BJ (cell line): ENCODE measurements at places on chromosomes 2 and 18.

- DNase-seq = no peak
Observed at GRCh38 chr2:125680809-125681208, 975.1 kb upstream of the GYPC start.

DNA sequence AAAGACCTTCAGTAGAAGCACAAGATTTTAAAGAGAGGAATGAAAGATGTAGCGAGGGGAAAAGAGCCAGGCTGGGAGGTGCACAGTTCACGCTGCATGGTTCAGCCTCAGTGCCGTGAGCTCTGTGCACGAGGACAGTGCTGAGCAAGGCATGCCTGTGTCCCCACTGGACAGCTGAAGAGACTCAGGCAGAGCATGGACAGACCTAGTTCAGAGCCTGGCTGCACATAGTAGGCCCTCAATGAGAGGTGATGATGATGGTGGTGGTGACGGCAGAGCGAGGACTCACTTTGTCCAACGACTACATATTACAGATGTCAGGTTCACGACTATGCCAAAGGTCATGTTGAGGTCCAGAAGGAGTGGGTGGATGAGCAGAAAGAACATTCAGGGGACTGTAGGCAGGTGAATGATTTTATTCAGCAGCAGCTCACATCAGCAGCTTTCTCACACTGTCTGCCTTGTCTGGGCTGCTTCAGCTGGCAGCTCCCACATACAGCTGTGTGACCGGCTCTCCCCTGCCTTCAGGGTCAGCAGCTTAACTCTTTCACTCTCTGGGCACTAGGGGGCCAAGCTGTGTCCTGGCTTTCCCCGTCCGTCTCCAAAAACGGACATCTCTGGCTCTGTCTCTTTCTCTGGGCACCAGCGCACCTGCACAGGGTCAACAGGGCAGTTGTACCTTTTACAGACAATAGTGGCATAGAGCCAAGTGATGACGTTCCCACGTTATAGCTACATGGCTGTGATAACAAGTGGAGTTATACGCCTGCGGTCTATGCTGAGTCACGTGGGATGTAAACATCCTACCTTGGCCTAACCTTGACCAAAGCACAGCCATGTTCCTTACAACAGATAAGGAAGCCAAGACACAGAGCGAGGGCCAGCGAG is 128.8 kb upstream of the MSH6 start:
- no peak for DNase-seq

- no peak for DNase-seq
Observed at GRCh38 chr2:21812766-21813165, 689.0 kb downstream of the TDRD15 start.

- DNase-seq = no peak
Observed at GRCh38 chr2:170163411-170164065, 14.4 kb upstream of the MYO3B start.

GRCh38 chr2:12313445-12314126 is 403.1 kb upstream of the TRIB2 start:
- no peak for DNase-seq

GRCh38 chr18:56861244-56861643 is 210.1 kb downstream of the WDR7 start:
- DNase-seq = no peak

GRCh38 chr2:143698888-143699570 is 569.8 kb downstream of the ARHGAP15 start:
- DNase-seq = no peak

- peak; percentile 16 for DNase-seq
Observed at GRCh38 chr2:238789317-238789806, 58.5 kb upstream of the TWIST2 start.

- no peak for DNase-seq
Observed at GRCh38 chr2:191908874-191909273, 62.0 kb upstream of the CAVIN2 start.

DNA sequence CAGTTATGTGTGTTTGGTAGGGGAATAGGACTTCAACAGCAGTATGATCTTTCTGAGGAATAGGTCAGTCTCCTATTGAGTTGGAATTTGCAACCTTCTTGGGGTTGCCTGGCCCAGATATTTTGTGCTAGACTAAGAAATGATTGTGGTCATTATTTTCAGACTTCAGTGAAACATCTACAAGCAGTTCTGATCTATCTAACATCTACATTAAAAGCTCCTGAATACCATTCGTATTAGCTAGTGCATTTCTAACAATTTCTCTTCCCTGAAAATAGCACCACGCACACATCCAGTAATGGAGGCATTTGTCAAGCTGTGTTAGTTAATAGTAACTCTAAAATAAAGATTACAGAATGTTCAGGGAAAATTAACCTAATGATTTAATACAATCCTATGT is 179.3 kb downstream of the FIGN start:
- peak; percentile 49 for DNase-seq

DNA sequence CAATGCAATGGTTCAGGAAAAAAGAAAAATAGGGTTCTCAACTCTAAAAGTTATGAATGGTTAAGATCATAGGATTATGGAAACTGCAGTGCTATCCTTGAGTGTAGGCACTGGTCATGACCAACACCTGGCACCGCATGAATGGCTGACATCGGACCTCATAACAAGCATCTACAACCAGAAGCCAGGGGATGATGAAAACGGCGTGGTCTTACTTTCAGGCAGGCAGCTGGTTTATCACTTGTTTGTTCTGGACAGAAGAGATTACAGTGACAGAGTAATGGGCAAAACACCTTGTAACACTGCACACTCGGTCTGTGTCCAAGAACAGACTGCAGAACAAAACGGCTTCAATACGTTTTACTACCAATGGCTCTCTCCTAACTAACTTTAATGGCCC is 132.8 kb downstream of the STK39 start:
- DNase-seq = no peak

DNA sequence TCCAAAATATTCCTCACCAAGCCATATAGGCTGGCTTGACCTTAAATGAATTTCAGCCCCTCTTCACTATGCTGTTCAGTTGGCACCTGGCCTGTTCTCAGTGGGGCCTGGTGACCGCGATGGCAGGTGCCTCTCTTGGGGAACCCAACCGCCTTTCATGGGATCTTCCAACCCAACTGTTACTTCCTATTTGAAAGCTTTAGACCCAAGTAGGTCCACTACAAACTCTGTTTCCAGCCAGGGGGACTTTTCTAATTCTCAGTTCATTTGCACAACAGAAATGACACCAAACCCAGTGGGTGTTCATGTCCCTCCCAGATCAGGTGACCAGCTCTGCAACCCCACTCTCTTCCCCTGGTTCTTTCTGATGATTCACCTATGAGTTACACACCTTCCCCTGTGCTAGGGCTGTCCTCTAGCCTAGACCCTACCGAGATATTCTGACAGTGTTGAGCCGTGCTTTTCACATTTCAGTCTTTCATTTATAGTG is 35.6 kb upstream of the NDUFV2 start:
- DNase-seq = no peak

DNA sequence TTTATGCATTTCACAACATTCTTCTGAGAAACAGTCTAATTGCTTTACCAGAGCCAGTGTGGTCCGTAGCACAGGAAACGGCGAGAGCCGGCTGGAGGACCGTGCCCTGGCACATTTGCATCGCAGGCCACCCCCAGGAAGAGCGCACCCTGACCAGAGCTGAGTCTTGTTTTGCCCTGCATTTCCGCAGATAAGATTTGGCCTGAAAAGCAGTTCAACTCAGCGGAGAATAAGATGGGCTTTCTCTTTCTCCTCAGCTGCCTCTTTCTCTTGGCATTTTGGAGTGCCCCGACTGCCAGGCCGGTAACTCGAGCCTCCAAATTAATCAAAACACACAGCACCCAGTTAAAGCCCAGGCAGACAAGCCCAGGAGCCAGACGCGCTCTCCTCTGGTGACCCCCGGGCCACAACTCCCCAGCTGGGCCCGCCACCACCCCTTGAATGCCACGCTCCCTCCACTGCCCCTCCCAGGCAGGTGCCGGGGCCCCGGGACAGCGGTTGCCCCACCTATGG is 464 bp downstream of the COL4A4 start:
- no peak for DNase-seq

- DNase-seq = no peak
Observed at GRCh38 chr18:58505181-58505580, 123.7 kb downstream of the ALPK2 start.

- DNase-seq = no peak
Observed at GRCh38 chr18:34738175-34738894, 28.2 kb downstream of the DTNA start.

- no peak for DNase-seq
Observed at GRCh38 chr2:48284621-48285212, 245.2 kb upstream of the STON1 start.

DNA sequence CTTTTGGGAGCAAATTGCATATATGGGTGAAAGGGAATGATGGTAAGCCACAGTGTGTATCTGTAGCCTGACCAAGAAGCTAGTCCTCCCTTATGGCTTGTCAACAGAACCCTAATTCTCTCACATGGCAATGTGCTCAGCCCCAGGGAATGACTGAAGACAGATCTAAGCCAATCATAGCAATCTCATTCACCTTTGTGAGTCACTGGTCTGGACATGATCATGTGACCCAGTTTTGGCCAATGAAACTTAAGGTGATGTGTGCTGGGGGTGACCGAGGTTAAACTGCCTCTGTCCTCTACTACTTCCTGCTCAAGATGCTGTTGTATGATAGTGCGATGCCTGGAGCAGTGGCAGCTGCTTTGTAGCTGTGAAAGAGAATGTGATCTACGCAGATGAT is 491.2 kb upstream of the HS6ST1 start:
- no peak for DNase-seq

DNA sequence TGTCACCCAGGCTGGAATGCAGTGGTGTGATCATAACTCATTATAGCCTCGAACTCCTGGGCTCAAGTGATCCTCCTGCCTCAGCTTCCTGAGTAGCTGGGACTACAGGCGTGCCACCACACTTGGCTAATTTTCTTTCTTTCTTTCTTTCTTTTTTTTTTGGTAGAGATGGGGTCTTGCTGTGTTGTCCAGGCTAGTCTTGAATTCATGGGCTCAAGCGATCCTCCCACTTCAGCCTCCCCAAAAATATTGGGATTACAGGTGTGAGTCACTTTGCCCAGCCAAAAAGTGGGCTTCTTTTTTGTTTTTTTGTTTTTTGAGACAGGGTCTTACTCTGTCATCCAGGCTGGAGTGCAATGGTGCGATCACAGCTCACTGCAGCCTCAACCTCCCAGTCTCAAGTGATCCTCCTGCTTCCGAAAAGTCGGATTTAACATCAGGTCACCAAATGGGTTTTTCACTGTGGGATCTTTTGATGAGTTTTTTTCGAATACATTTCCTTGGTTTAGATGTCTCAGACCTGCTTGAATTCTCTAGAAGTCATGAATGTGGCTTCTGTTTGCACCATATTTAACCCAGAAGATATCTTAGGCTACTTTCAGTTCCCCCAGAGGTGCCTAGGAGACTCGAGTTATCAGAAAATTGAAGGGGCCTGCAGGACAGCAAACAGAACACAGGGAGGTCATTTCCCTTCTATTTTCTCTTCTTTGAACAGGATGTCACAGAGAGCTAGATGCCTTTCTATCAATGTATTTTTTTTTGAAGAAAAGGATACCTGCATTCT is 8.9 kb downstream of the RAB31 start:
- no peak for DNase-seq

- no peak for DNase-seq
Observed at GRCh38 chr2:99863903-99864270, 278.5 kb downstream of the AFF3 start.

GRCh38 chr2:226868331-226869162 is 32.7 kb downstream of the RHBDD1 start:
- no peak for DNase-seq
